Esophagus squamous epithelium (tissue), 5 donors: ENCODE measurements at places on chromosomes 2 and 18. TPM values are rescaled to one million over a fixed set of nuclear protein-coding genes. Genes with fewer than 3 reads are reported as not detected.

GRCh38 chr2:207108440-207108839 lies 57.3 kb downstream of the KLF7 start:
- no peak for DNase-seq
- no peaks in the 10 kb centered on the region for H3K4me1 ChIP-seq
- no peak overlapping the region for H3K27ac ChIP-seq
- no peak overlapping the region for H3K4me3 ChIP-seq
- H3K36me3 ChIP-seq: peaks cover 60% of the 10 kb centered on the region

Gene CAPN13
- 0.64 TPM for total RNA-seq

Gene EFHD1
- 1.2 TPM for total RNA-seq

- H3K4me3 ChIP-seq: no peak overlapping the region
- H3K4me1 ChIP-seq: no peaks in the 10 kb centered on the region
- DNase-seq: no peak
- H3K36me3 ChIP-seq: no peaks in the 10 kb centered on the region
- H3K27me3 ChIP-seq: no peaks in the 10 kb centered on the region
- H3K27ac ChIP-seq: no peak overlapping the region
These were observed 173.3 kb downstream of the OSR1 start for GRCh38 chr2:19185086-19185485.

DNA sequence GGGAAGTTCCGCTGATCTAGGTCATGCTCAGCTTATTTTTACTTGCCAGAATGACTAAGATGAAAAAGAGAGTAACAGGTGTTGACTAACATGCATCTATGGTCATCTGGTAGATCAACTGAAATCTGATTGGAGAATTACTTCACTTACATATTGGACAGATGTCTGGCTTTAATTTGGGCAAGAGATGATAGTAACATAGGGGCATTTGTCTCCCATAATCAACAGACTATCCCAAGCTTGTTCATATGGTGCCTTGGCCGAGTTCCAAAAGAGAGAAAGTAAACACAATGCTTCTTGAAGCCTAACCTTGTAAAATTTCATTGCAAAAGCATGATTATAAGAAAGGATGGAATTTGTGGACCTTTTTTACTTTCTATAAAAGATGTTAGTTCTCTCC lies 503.7 kb downstream of the ADCYAP1 start:
- no peaks in the 10 kb centered on the region for H3K27me3 ChIP-seq
- no peak overlapping the region for H3K27ac ChIP-seq
- no peak for DNase-seq

DNA sequence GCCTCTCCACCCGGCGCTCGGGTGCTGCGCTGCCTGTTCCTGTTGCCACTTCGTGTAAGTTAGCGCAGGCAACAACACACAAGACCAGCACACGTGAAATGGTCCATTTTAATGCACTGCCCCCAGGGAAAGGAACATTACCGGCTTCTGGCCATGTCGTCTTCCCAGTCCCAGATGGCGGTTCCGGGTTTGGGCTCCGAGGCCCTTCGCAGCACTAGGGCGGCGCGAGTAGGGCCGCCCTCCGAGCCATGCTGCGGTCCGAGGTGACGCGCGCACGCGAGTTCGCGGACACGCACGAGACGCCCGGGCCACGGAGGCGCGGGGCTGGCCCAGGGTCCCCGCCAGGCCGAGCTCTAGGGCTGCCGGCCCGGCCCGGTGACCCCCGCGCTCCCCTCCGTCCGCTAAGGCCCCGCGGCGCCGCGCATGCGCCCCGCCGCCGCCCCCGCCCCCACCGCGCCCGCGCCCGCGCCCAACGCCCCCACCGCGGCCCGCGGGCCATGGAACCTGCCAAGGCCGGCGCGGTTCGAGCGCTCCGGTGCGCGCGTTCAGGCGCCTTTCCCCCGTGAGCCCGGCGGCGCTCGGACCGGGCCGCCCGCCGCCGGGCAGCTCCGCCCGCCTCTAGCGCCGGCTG lies 367 bp upstream of the ZNF236 start:
- H3K27ac ChIP-seq: peak overlapping the region; percentile 90
- no peaks in the 10 kb centered on the region for H3K36me3 ChIP-seq
- H3K27me3 ChIP-seq: no peaks in the 10 kb centered on the region
- peak overlapping the region; percentile 85 for H3K4me3 ChIP-seq
- no peak for DNase-seq

GRCh38 chr2:26054598-26055348 lies 20.9 kb downstream of the RAB10 start:
- peaks cover 6% of the 10 kb centered on the region for H3K4me1 ChIP-seq
- no peaks in the 10 kb centered on the region for H3K27me3 ChIP-seq
- H3K27ac ChIP-seq: no peak overlapping the region
- H3K4me3 ChIP-seq: no peak overlapping the region

Gene OR6B2
- not detected for total RNA-seq

GRCh38 chr2:8378016-8378810 lies 303.6 kb upstream of the ID2 start:
- no peak overlapping the region for H3K4me3 ChIP-seq
- H3K27ac ChIP-seq: no peak overlapping the region
- H3K4me1 ChIP-seq: peaks cover 4% of the 10 kb centered on the region
- no peaks in the 10 kb centered on the region for H3K27me3 ChIP-seq
- no peaks in the 10 kb centered on the region for H3K36me3 ChIP-seq

DNA sequence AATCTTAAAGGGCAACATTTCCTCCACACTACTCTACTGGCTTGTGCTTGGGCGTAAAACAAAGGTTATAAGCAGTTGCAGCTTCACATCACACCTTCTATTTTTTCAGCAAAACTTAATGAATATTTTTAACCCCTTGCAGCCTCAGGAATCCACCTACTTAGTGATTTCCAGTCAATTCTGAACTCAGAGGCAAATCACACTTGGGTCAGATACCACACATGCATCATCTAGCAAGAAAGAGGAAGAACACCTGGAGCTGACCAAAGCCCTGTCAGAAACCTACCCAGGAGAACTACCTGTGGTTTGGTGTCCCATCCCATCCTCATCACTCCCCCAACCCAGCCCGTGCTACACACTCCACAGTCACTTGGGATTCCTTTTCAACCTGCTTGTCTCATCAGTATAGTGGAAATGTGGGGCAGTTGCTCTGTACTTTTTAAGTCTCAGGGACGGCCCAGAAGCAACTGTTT lies 25.5 kb downstream of the PIAS2 start:
- DNase-seq: no peak
- H3K27me3 ChIP-seq: no peaks in the 10 kb centered on the region
- H3K4me3 ChIP-seq: no peak overlapping the region
- no peak overlapping the region for H3K27ac ChIP-seq
- peaks cover 5% of the 10 kb centered on the region for H3K36me3 ChIP-seq

DNA sequence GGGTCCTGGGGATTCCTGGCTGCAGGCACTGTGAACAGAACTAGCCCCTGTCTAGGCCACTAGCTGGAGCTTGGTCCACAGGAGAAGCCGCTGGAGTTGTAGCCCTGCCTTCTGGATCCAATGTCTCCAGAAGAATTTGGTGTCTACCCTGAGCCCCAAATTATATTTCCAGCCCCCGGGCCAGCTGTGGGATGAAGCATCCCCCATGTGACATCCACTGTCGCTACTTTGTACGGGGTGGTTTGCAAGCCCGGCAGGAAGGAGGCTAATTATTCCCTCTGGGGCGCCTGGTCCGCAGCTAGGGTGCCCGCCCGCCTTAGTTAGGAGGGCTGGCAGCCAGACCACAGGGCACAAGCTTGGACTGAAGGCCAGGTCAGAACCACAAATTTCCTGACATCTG lies 106.5 kb downstream of the SMAD7 start:
- no peak for DNase-seq
- H3K27ac ChIP-seq: no peak overlapping the region
- H3K4me1 ChIP-seq: peaks cover 46% of the 10 kb centered on the region
- no peaks in the 10 kb centered on the region for H3K36me3 ChIP-seq

DNA sequence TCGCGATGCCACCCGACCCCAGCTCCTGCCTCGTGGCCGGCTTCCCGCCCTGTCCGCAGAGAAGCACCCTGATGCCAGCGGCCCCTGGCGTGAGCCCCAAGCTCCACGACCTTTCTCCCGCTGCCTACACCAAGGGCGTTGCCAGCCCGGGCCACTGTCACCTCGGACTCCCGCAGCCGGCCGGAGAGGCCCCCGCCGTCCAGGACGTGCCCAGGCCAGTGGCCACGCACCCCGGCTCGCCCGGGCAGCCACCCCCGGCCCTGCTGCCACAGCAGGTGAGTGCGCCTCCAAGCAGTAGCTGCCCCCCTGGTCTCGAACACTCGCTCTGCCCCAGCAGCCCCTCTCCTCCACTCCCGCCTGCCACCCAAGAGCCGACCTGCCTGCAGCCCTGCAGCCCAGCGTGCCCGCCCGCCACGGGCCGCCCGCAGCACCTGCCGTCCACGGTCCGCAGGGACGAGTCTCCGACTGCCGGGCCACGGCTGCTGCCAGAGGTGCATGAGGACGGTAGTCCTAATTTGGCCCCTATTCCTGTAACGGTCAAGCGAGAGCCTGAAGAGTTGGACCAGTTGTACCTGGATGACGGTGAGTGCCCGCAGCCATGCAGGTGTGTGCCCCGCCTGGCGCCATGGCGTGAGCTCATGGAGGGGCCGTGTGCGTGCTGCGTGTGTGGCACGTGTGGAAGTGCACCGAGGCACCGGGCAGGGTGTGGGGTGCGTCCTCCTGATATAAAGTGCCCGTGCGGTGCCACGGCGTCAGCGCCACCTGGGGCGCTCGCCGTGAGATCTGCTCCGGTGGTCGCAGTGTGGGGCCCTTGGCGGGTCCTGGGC lies 90.8 kb downstream of the NFATC1 start:
- DNase-seq: no peak
- peaks cover 16% of the 10 kb centered on the region for H3K4me1 ChIP-seq
- no peak overlapping the region for H3K27ac ChIP-seq

Gene SCG2
- total RNA-seq: 0.18 TPM
